K562 (cell line): ENCODE measurements at places on chromosomes 5 and 9. TPM values are rescaled to one million over a fixed set of nuclear protein-coding genes. Genes with fewer than 3 reads are reported as not detected.

CD14 gene
- total RNA-seq = 0.31 and 0.47 TPM in 2 replicates

SHLD3 gene
- total RNA-seq = 4.7 and 4.8 TPM in 2 replicates

GDF9 gene
- total RNA-seq = 0.20 and 0.22 TPM in 2 replicates

PCDHGA6 gene
- total RNA-seq = 0.09 and 0.11 TPM in 2 replicates

DNA sequence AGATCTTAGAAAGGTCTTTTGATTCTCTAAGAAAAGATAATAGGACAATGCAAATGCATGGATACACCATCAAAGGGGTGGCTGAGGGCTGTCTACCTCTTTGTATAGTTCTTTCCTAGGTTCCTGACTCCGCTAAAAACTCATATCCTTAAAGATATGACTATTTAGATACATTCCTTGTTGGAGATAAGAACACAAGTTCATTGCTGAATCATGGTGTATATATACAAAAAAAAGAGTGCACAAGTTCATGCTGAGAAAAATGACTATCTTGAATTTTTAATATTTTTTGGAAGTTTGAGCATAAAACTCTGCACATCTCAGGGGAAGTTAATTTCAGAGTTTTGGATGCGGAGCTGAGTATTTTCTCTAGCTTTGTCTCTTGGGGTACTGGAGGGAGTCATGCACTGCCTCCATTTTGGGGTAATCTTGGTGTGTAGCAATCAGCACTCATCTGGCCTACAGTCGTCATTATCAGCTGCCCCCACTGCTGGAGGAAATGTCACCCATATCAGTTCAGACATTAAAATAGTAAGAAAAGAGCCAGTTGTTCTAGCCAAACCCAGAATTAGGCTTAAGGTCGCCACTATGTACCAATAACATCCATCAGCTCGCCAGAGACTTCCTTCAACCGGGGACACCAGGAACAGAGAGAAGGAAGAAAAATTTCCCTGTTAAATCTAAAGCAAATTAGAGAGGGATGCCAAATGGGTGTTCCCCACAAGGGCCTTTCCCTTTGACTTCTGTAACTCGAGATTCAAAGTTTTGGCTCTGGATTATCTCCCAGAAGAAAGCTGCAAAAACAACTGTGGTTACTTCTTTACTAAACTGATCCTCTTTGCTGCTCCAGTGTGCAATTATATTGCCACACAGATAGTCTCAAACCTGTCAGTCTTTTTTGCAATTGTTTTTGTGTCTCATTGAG lies 49.0 kb downstream of the PTTG1 start:
- no peaks in the 10 kb centered on the region for H3K36me3 ChIP-seq
- no peak overlapping the region for H3K27ac ChIP-seq
- no peak for DNase-seq
- no peak overlapping the region for H3K4me3 ChIP-seq

DNA sequence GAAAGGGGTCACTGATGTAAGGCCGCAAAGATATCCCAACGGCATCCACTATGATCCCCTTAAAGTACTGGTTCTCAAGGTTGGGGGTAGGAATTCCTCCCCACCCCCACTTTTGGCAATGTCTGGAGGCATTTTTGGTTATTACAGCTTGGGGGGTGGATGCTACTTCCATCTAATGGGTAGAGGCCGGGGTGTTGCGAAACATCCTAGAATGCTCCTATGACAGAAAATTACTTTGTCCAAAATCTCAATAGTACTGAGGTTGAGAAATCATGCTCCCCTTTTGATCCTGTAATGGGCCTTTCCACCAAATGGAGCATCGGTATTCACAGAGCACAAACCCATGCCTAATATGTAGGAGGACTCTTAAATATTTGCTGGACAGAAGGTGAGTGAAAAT lies 20.8 kb upstream of the TCERG1 start:
- no peaks in the 10 kb centered on the region for H3K36me3 ChIP-seq
- H3K27me3 ChIP-seq = peaks cover 8% of the 10 kb centered on the region; the same call in 2 of the 3 replicates
- no peak overlapping the region for H3K4me3 ChIP-seq
- no peak for DNase-seq
- H3K27ac ChIP-seq = no peak overlapping the region

DNA sequence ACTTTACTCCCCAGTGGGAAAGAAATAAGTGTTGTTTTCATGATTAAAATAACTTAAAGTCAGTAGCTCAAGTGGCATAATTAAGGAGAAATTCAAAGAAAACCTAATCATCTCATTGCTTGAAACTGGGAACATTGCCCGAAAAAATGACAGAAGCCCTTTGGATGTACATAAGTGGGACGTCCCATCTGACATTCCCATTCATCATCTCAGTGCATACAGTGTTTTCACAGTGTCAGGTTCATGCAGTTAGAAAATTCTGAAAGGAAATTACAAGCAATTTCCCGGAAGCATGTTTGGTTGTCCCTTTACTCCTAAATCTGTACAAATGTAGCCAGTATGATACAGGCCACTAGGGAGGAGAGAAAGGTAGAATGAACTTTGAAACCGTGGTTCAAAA lies 95.6 kb downstream of the ADAMTS16 start:
- peaks cover 8% of the 10 kb centered on the region; the same call in 2 of the 3 replicates for H3K27me3 ChIP-seq
- no peak overlapping the region for H3K4me3 ChIP-seq
- H3K27ac ChIP-seq = no peak overlapping the region
- H3K4me1 ChIP-seq = no peaks in the 10 kb centered on the region
- no peaks in the 10 kb centered on the region for H3K36me3 ChIP-seq

DNA sequence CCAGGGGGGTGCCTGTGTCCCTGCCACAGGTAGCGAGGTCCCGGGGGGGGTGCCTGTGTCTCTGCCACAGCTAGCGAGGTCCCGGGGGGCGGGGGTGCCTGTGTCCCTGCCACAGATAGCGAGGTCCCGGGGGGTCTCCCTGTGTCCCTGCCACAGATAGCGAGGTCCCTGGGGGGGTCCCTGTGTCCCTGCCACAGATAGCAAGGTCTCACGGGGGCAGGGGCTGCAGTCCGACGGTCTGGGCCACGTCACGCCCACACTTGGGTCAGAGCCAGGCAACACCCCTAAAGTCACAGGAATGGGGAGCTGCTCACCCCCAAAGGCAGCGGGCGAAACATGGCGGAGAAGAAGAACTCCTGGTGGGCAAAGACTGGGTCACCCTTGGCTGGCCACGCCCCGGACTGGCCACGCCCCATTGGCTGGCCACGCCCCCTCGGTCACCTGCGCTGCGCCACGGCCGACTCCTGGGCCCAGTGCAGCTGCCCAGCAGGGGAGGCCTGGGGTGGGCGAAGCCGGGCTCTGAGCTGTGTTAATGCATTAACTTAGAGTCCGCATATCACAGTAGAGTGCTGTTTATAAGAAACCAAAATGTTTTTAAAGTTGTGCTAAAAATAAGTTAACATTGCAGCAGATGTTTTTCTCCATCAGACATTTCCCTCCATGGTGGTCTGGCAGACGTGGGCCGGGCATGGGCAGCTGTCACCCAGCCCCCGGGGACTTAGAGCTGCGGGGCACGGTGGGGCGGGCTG lies 7.0 kb downstream of the NOXA1 start:
- H3K27ac ChIP-seq = 0 out of 3 replicates have a peak overlapping the region, but pooled peaks have one; percentile 18
- no peaks in the 10 kb centered on the region for H3K27me3 ChIP-seq
- DNase-seq = peak; percentile 89
- H3K4me3 ChIP-seq = peak overlapping the region; percentile 37
- peaks cover 11% of the 10 kb centered on the region for H3K4me1 ChIP-seq

- H3K4me1 ChIP-seq = peaks cover 18% of the 10 kb centered on the region
- no peak for DNase-seq
- no peaks in the 10 kb centered on the region for H3K27me3 ChIP-seq
- H3K36me3 ChIP-seq = no peaks in the 10 kb centered on the region
These were observed 120.6 kb downstream of the TRIO start for GRCh38 chr5:14263699-14264098.

- no peak overlapping the region for H3K4me3 ChIP-seq
- H3K36me3 ChIP-seq = no peaks in the 10 kb centered on the region
- no peak overlapping the region for H3K27ac ChIP-seq
- no peak for DNase-seq
- H3K4me1 ChIP-seq = no peaks in the 10 kb centered on the region
- no peaks in the 10 kb centered on the region for H3K27me3 ChIP-seq
These were observed 1378.7 kb upstream of the C9orf72 start for GRCh38 chr9:28951945-28952344.

GRCh38 chr9:36800455-36800854 lies 227.8 kb downstream of the MELK start:
- H3K4me1 ChIP-seq = no peaks in the 10 kb centered on the region
- H3K27me3 ChIP-seq = 0 out of 3 replicates have a peak, but pooled peaks cover 5% of the 10 kb centered on the region
- DNase-seq = no peak

DNA sequence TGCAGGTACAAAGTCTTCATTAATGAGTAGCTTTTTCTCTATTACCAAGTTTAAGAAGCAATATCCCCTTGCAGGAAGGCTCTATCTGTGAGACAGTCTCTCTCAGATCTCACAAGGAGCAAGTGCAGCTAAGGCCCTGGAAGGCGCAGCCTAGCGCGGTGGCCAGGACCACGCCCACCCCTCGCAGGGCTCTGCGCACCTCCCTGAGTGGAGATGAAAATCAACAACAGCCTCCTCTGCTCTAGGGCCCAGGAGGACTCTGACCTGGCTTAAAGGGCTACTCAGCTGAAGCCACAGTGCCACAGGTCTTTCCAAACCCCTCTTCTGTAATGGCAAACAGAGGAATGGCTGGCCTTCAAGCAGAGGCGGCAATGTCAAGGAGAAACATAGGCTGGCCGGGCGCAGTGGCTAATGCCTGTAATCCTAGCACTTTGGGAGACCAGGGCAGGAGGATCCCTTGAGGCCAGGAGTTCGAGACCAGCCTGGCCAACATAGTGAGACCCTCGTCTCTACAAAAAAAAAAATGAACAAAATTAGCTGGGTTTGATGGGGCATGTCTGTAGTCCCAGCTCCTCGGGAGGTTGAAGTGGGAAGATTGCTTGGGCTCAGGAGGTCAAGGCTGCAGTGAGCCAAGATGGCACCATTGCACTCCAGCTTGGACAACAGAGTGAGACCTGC lies 11.9 kb downstream of the SEC16A start:
- peak; percentile 50 for DNase-seq
- H3K27ac ChIP-seq = no peak overlapping the region
- peaks cover 100% of the 10 kb centered on the region for H3K36me3 ChIP-seq
- no peaks in the 10 kb centered on the region for H3K27me3 ChIP-seq
- no peak overlapping the region for H3K4me3 ChIP-seq
- H3K4me1 ChIP-seq = peaks cover 23% of the 10 kb centered on the region
